HTR-8/SVneo (cell line): ENCODE measurements at places on chromosomes 3 and 15.

DNA sequence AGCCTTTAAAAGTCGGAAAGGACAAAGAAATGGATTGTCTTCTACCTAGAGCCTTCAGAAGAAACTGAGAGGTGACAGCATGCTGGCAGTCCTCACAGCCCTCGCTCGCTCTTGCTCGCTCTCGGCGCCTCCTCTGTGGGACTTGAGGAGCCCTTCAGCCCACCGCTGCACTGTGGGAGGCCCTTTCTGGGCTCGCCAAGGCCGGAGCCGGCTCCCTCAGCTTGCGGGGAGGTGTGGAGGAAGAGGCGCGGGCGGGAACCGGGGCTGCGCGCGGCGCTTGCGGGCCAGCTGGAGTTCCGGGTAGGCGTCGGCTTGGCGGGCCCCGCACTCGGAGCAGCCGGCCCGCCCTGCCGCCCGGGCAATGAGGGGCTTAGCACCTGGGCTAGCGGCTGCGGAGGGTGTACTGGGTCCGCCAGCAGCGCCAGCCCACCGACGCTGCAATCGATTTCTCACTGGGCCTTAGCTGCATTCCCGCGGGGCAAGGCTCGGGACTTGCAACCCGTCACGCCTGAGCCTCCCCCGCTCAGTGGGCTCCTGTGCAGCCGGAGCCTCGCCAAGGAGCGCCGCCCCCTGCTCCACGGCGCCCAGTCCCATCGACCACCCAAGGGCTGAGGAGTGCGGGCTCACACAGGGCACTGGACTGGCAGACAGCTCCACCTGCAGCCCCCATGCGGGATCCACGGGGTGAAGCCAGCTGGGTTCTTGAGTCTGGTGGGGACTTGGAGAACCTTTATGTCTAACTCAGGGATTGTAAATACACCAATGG, 953.8 kb upstream of the GBE1 start:
- no peak for DNase-seq

GRCh38 chr3:8579096-8579495, 65.5 kb downstream of the SSUH2 start:
- no peak for DNase-seq

DNA sequence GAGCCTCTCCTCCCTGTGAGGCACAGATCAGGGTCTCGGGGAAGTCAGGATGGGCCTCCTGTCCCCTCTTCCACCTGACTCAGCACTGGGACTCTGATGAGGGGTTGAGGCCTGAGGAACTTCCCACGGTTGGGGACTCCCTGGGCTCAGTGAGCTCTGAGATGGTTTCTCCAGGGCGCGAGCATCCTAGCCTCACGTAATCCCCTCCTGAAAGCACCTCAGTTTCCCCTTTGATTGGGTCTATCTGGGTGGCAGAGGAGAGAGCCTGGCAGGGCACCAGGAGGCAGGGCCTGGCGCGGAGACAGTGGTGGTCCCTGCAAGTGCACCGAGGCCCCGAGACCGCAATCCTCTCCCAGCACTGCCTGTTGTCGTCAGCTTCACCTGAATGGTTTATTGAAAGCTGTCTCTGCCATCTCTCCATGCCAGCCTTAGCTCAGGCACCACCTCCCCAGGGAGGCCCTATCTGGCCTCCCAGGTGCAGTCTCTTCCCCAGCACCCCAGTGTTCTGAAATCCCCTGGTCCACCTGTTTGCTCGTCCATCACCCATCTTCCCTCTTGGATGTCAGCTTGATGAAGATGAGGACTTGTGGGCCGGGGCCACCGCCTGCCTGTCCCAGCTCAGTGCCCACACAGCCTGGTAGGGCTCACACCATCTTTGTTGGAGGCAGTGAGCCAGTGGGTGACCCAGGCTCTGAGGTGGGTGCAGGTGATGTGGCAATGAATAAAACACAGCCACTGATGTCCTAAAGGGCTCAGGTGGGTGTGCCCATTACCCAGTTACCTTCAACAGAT, 52.2 kb upstream of the PCSK6 start:
- DNase-seq: no peak

- no peak for DNase-seq
Observed at GRCh38 chr15:90561344-90562244, 31.9 kb downstream of the CRTC3 start.
